GM12865 (cell line): ENCODE measurements at places on chromosomes 7 and 10.

DNA sequence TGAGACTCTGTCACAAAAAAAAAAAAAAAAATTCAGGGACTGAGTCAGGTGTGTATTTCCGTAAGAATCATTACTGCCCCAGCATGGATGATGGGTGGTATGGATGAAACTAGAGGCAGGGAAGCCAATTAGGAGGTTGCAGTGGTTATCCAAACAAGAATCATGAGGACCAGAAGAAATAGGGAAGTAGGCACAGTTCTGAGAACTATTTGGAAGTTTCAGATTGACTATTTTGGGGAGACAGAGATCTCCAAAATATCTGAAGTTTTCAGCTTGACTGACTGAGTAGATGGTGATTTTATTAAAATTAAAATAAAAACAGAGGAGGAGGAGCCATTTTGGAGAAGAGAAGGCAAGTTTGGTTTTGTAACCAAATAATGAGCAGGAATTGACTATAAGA, 119.4 kb upstream of the NRBF2 start:
- DNase-seq, result no peak

DNA sequence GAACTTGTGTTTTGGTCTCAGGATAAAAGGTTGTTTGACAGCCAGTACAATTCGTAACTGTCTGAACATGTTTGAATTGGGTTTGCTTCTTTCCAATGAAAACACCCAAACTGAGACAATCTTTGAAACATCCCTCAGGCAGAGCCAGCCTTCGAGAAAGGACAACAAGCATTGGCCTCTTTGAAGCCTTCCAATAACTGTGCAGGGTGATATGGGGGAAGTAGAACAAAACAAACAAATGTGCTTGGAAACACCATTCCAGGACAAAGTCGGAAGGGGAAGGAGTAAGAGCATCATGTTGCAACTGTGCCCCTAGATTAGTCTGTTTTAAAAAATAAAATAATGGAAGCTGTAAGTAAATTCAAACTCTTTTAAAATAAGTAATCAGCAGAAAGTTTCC, 39.5 kb downstream of the IL2RA start:
- no peak for DNase-seq

- DNase-seq, result no peak
These were observed 67.8 kb downstream of the FRMPD2 start for GRCh38 chr10:48206482-48207250.

GRCh38 chr10:103758294-103758681, 97.1 kb downstream of the SH3PXD2A start:
- DNase-seq, result no peak

GRCh38 chr7:28595801-28596200, 183.5 kb downstream of the CREB5 start:
- no peak for DNase-seq

DNA sequence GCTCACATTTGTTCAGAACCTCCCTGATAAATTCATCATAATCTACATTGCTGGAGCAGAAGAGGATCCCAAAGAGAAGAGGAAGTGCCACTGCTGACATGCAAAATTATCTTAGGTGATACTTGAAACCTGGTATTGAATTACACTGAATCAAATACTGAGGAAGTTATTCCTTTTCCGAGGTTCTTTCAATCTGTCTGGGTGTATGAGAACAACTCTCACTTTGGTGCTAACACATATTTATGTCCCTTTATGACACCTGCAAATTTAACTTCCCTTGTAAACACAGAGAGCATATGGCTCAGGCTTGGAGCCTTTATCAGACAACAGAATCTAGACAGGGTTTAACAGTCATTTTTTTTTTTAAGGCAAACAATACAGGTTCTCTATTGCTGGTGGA, 131.4 kb downstream of the SRPK2 start:
- DNase-seq, result no peak

- peak; percentile 19 for DNase-seq
These were observed 50.0 kb downstream of the ADAM22 start for GRCh38 chr7:87984088-87984487.

GRCh38 chr10:105586451-105587098, 945.5 kb downstream of the SORCS3 start:
- DNase-seq, result no peak

DNA sequence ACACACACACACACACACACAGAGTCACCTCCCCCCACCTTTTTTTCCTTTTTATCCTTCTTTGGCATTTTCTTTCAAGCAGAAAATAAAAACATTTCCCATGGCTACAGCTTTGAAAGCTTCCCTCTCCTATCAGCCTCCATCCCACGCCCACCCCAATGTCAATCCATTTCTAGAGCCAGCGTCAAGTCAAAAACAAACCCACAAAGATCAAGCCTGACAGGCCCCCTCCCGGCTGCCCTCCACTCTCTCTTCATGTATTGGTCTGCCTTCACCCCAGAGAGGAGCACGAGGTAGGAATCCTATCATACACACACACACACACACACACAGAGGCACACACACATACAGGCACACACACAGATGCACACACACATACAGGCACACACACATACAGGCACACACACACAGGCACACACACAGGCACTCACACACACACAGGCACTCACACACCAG, 8.0 kb upstream of the TNRC18 start:
- DNase-seq, result no peak

DNA sequence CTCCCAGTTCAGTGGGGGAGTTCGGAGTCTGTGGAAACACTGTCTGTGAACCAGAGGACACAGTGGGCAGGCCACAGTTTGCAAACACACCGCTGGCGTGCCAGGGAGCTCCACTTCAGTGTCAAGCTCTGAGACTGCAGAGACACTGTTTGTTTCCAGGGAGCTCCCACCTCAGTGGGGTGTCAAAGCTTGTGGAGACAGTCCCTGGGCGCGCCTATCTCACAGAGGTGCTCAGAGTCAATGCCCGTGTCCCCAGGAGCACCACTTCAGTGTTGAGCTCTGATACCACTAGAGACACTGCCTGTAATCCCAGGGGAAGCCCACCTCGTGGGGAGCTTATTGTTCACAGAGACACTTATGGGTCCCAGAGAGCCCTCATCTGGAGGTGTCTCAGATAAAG, 4.3 kb downstream of the MYO1G start:
- DNase-seq, result no peak

DNA sequence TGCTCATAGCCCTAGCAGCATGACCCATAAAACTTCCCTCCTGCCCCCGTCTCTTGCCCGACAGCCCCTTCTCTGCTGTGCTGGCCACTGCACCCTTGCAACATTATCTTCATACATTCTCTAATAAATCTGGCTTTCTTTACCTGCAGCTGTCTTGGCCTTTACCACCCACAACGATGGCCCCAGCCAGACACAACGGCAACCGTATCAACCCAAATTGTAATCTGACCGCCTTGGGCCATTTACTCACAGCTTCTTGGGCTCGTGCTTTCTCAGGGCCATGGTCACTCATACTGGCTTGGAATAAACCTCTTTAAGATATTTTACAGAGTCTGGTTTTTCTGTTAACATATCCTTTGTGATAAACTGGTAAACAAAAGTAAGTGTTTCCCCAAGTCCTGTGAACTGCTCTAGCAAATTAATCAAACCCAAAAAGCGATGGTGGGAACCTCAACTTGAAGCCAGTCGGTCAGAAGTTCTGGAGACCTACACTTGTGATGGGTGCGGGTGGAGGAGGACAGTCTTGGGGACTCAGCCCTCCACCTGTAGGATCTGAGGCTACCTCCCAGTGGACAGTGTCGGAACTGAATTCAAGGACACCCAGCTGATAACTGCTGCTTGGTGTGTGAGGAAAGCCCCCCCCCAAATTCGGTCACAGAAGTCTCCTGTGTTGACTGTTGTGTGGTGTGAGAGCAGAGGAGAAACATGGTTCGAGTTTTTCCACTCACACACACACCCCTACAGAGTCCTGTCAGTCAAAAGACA, 87.6 kb upstream of the ATP6V0A4 start:
- peak; percentile 12 for DNase-seq

- no peak for DNase-seq
These were observed 139.2 kb downstream of the TEX36 start for GRCh38 chr10:125543796-125544195.

DNA sequence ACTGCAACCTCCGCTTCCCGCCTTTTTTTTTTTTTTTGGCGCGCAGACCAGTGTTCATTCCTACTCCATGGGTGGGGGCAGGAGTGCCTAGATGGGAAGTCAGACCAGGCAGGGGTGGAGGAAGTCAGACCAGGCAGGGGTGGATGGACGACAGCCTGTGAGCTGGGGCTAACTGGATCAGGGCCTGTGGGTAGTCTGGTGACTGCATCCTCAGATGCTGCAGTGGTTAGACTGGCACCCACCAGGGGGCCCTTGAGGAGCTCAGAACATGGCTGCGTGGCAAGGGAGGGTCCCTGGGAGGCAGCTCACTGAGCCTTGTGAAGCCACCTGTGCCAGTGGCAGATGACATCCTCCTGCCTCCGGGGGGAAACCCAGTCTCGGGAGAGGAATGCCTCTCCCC, 35.1 kb downstream of the RCC1L start:
- no peak for DNase-seq

DNA sequence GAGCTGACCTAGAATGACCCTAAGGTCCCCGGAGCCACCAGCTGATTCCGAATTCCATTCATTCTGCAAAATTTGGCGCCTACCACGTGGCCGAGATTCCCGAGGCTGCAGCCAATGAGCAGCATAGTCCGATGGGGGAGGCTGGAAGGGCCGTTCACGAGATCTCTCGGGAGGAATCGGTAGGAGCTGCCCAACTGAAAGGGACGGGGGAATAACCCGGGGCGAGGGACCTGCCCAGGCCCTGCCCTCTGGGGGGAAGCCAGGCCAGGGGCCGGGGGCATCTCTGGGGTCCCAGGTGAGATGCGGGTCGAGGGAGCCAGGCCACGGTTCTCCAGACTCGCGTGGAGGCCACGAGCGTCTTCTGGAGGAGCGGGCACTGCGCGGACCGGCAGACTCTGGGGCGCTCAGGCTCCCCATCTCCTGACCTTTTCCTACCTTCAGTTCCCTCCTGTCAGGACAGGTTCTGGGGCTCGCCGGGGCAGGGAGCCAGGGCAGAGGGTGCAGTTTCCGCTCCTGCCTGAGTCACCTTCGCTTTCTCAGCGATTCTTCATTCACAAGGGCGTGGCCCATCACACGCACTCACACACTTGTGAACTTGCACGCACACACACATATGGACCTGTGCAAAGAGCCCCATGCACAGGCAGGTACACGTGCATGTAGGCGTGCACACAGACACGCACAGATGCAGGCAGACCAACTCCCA, 173.4 kb downstream of the RNF216 start:
- DNase-seq, result no peak

GRCh38 chr7:118104812-118105441, 79.0 kb upstream of the LSM8 start:
- peak; percentile 22 for DNase-seq

- DNase-seq, result no peak
These were observed 35.6 kb downstream of the PDK4 start for GRCh38 chr7:95560674-95561073.

DNA sequence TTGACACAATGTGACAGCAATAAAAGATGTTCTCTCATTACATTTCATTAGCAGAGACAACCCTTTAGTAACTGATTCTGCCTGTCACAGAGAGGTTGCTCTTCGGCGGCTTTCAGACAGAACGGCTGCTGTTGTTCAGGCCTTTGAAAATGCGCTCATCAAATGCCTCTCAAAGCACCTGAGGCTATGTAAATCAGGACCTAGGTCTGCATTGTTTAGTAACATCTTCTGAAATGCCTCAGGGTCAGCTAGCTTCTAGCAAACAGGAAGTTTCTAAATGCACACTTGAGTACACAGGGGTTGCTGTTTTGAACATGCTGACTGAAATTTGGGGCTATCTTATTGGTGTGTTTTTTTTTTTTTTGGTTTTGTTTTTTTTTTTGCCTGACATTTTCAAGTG, 143.3 kb upstream of the DKK1 start:
- peak; percentile 3 for DNase-seq

DNA sequence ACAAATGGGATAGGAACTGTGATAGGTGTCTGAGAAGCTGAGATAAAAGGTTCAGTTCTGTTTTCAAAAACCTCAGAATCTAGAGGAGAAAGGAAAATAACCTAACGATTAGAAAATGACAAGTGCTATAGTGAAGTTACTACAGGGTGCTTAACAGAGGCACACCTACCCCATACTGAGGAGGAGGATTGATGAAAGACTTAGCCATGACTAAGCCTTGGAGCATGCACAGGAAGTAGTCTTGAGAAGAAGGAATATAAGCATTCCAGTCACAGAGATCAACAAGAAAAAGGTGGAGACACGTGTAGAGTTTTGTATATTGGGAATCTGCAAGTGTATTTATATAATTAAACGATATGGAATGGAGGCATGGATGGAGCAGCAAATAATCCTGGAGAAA, 1225.5 kb upstream of the CELF2 start:
- no peak for DNase-seq

GRCh38 chr7:73726083-73726466, 6.6 kb upstream of the STX1A start:
- DNase-seq, result no peak

DNA sequence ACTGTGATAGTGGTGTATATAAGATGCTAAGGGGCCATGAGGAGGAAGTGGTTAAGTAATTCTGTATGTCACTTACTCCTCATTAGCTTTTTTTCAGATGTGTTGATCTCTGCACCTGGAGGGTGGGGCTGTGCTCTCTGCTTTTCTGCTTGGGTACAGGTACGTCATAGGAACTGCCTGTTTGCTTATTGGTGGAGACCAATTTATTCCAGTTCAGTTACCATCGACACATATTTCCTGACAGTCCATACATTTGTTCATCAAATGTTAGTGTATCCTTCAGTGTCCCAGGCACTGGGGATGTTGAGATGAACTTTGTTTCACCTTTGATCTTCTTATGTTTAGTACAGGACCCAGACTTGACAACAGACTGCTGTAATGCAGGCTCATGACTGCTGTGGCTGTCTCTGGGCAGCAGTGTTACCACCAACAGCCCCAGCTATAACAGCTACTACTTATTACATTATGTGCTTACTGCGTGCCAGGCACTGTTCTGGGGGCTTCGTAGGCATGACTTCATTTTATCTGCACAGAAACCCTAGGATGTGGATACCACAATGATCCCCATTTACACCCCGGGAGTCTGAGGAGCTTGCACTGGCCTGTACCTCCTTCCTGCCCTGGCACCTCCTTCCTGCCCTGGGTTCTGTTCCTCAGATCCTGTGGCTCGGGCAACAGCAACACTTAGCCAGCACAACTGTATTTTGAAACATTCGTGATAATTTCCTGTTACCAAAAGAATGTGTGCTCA, 87.4 kb downstream of the BUB3 start:
- peak; percentile 57 for DNase-seq

DNA sequence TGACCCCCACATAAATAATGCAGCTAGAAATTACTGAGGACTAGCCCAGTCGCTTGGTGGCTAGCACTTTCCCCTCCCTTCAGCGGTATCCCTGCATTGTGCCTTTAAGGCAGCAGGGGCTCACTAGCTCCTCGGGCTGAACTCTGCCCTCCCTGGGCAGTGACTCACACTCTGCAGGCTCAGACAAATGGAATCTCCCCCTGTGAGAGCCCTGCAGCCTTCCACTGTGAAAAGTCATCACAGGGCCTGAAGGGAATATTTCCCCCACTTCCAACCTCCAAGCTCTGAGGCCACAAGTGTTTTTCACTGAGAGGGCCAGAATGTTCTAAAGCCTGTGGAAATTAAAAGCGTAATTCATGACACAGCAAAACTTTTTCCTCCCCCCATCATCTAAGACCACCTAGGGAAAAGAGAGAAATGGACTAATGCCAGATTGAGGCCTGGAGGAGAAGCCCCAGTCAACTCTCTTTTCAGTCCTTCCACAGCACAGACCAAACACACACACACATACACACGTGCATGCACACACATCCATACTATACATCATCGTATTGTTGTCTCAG, 93.6 kb upstream of the COL1A2 start:
- DNase-seq, result no peak

- DNase-seq, result peak; percentile 73
These were observed 38.6 kb downstream of the ZNRF2 start for GRCh38 chr7:30323006-30323355.

GRCh38 chr10:6142644-6143043, 53.8 kb downstream of the RBM17 start:
- no peak for DNase-seq
